ENCODE measurements at places on chromosomes 3 and 15. TPM values are rescaled to one million over a fixed set of nuclear protein-coding genes. Genes with fewer than 3 reads are reported as not detected.

Gene MYLK
- total RNA-seq = 807 TPM

Gene RARRES1
- total RNA-seq = 6.4 TPM

Gene LRRC31
- not detected for total RNA-seq

Gene CAND2
- total RNA-seq = 6.1 TPM

Gene IMPG2
- 0.32 TPM for total RNA-seq

Gene SMCO1
- under 0.01 TPM for total RNA-seq

All from fibroblast of villous mesenchyme (primary cell).